ENCODE measurements at places on chromosomes 1 and 21. TPM values are rescaled to one million over a fixed set of nuclear protein-coding genes. Genes with fewer than 3 reads are reported as not detected.

The FAM72B gene
- 1.1 TPM for total RNA-seq

DNA sequence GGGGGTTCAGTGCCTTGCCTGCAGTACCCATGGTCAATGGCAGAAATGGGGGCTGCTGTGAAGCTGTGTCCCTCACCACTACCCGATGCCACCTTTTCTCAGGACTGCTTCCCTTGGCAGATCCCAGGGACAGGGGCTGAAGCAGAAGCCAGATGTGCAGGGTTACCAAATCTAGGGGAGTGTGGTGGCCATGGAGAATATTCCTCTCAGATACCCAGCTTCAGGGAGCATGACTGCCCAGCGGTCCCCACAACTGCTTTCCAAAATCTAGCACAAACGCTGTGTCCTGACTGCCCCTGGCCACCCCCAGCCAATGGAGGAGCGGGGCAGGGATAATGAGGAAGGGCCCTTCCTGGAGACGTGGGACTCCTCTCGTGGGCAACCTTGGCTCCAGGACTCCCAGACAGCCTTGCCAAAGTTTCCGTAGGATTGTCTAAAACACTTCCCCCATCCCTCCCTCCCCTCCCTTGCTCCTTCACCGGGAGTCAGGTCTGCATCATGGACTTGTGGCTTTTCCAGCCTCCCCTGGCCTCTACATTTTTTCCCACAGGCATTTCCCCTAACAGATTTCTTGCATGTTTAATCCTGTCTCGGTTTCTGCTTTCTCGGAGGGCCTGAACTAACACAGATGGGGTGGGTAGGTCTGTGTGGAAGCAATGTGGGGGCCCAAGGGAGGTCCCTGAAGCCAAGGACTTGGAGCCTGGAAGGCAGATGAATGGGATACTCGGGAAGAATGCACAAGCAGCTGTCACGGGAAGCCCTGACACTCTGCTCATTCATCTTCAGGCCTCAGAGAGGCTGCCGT is 80.5 kb downstream of the OMA1 start:
- no peak for DNase-seq

DNA sequence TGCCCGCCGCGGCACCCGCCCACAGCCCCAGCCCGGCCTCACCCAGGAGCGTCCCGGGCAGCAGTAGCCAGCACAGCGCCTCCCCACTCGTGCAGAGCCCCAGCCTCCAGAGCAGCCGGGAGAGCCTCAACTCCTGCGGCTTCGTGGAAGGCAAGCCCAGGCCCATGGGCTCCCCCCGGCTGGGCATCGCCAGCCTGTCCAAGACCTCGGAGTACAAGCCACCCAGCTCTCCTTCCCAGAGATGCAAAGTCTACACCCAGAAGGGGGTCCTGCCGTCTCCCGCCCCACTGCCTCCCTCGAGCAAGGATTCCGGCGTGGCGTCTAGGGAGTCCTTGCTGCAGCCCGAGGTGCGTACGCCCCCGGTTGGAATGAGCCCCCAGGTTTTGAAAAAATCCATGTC is 531.2 kb downstream of the KIF26B start:
- no peak for DNase-seq

DNA sequence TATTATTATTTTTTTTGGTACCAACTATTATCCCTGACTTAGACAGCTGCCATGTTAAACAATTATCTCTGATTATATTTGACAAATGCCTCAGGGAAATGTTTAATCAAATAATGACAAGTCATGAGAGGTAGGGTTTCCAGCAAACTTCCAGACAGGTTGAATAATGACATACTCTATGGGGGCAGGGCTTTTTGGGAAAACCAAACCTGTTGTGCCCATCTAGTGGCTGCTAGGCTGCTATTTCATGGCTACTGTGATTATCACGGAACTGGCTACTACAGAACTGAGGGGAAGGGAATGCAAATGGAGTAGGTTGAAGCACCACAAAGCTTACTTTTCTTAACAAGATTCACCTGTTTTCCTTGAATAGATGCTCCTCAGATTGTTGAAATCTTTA is 77.6 kb downstream of the DUSP10 start:
- DNase-seq, result no peak

GRCh38 chr1:237211031-237211430 is 169.0 kb downstream of the RYR2 start:
- no peak for DNase-seq

- no peak for DNase-seq
Measured at GRCh38 chr1:27557596-27558340, 46.2 kb downstream of the AHDC1 start.

- peak; percentile 48 for DNase-seq
Measured at GRCh38 chr1:53681977-53682685, 56.8 kb downstream of the GLIS1 start.

The CTSK gene
- 11.1 TPM for total RNA-seq

DNA sequence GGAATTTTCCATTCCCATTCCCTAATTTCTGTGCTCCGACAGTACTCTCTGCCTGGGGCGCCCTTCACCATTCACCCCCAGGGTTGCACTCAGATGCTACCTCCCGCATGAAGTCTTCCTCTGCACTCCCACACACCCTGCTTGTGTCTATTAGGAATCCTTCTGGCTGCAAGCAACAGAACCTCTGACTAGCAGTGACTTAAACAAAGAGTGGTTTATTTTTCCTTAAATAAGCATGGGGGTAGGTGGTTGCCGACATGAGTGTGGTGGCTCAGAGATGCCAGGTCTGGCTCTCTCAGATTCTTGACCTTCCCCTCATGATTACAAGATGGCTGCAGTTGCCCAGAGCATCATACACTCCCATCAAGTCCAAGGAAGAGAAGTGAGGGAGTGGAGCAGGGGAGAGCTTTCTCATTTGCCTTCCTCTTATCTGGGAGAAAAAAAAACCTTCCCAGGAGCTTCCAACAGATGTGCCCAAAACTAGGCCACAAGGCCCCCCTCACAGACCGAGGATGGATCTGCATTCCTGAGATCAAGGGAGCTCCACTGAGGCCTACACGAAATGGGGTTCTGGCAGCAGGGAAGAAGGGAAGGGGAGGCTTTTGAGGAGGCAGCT is 49.6 kb upstream of the LBR start:
- DNase-seq, result no peak

The CRNN gene
- not detected for total RNA-seq

The CELA2A gene
- total RNA-seq, result 1.5 TPM

The CA14 gene
- 0.40 TPM for total RNA-seq
